ENCODE measurements at places on chromosomes 4 and X.

GRCh38 chr4:88610771-88611170 is 18.5 kb downstream of the HERC3 start:
- DNase-seq = no peak

GRCh38 chr4:152665691-152666395 is 14.0 kb downstream of the TMEM154 start:
- DNase-seq = no peak

DNA sequence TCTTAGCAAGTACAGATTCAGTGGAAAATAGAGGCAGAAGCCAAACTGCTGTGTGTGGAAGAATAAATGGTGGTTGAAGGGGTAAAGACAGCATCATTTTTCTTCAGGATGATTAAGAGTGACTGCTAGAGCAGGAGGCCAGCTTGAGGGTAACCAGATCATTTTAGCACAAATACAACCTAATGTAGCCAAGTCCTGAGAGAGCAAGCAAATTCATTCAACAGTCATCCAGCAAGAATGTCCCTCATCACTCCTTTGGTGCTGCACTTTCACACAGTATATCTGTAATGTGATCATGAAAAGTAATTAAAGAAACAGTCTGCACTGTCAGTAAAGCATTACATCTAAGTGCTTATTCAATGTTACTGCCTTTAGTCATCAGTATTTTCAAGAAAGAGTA is 44.8 kb downstream of the NPFFR2 start:
- DNase-seq = no peak

DNA sequence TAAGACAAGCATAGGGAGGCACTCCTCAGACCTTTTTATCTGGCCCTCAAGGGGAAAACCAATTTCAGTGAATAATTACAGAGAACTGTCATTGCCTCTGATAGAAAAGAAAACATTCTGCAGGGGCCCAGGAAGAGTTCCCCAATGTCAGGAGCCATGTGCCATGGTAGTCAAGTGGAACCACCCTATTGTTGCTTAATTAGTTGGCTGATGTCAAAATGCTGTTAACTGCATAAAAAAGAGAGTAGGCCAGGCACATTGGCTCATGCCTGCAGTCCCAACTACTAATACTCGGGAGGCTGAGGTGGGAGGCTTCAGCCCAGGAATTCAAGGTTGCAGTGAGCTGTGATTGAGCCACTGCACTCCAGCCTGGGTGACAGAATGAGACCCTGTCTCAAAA is 28.6 kb upstream of the OGT start:
- no peak for DNase-seq
